ENCODE measurements at places on chromosomes 5 and 9.

DNA sequence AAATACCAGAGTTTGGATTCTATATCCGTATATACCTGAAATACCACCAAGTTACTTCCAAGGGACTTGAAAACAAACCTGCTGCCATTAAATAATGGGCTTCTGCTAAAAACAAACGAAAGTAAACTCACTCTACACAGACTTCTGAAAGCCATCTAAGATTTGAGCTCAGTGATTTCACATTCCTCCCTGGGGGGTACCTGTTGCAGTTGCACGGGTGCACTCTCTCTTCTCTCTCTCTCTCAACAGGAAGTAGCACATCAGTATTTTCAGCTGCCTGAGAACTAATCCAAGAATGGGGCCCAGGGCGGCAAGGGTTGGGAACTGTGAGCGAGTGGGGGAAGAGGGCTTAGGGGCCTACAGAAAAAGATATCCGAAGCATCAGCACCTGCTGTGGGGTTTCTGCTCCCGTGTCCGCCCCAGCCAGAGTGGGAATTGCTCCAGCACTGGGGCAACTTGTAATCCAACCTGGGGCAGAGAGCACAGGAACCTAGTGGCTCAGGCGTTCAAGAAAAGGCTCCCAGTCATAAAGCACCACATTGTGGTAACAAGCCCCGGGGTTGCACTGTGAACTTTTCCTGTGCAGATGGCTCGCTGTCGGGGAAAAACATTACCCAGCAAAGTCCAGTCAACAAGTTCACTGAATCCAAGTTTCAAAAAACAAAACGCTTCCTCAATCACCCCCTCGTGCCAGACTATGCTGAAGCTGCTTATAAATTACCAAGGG lies 99.8 kb downstream of the EFNA5 start:
- no peak for DNase-seq

DNA sequence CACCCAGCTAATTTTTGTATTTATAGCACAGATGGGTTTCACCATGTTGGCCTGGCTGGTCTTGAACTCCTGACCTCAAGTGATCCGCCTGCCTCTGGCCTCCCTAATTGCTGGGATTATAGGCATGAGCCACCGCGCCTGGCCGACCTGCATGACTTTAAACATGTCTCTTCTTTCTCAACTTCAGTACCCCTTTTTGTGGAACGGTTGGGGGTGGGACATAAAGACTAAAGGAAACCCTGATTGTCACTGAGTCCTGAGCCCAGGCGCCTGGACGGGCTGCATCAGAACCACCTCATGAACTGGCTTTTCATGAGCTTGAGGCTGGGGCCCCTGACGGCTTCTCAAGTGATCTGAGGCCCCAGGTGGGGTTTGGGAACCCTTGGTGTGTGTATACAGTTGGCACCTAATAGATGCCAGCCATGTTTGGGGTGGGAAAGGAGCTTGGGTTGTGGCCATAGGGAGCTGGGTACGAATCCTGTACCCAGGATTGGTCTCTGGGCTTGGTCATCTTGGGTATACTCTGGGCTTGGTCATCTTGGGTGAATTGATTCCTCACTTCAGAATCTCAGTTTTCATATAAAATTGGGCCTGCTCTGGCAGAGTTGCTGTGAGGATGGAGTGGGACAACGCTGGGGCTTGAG lies 2.2 kb downstream of the GRK6 start:
- no peak for DNase-seq

- DNase-seq, result no peak
These were observed 98.9 kb downstream of the CFAP95 start for GRCh38 chr9:69919461-69920061.

DNA sequence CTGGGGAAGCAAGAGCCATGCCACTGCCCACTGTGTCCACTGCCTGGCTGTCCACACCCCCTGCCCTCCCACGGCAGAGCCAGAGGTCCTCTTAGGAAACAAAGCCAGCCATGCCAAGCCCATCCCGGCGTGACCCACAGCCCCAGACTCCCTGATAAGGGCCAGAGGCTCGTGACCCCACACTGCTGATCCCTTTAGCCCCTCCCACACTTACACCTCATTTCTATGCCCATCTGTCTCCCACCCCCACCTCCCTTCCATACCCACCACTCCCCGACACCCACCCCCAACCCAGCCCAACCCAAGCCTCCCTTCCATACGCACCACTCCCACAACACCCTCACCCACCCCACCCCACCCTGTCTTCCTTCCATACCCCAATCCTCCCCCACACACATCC lies 17.3 kb downstream of the PTGES start:
- DNase-seq, result no peak

GRCh38 chr9:97773091-97773490 lies 76.0 kb upstream of the XPA start:
- no peak for DNase-seq

DNA sequence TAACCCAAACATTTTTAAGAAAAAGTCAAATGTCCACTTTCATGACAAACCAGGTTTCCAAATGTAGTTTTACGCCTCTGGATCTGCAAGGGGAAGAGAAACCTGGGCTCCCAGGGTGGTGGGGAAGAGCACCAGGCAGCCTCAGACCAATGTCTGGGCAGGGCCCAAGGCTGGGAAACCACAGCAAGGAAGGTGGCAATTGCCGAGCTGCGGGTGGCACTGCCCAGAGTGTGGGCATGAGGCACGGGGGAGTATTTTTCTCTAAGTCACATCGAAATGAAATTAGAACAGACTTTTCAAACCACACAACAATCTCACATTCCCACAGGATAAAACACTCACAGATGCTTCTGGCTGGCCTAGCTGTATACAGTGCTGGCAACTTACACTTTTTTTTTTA lies 32.6 kb upstream of the RASGEF1C start:
- no peak for DNase-seq

GRCh38 chr5:168710706-168711105 lies 131.5 kb upstream of the PANK3 start:
- DNase-seq, result no peak

DNA sequence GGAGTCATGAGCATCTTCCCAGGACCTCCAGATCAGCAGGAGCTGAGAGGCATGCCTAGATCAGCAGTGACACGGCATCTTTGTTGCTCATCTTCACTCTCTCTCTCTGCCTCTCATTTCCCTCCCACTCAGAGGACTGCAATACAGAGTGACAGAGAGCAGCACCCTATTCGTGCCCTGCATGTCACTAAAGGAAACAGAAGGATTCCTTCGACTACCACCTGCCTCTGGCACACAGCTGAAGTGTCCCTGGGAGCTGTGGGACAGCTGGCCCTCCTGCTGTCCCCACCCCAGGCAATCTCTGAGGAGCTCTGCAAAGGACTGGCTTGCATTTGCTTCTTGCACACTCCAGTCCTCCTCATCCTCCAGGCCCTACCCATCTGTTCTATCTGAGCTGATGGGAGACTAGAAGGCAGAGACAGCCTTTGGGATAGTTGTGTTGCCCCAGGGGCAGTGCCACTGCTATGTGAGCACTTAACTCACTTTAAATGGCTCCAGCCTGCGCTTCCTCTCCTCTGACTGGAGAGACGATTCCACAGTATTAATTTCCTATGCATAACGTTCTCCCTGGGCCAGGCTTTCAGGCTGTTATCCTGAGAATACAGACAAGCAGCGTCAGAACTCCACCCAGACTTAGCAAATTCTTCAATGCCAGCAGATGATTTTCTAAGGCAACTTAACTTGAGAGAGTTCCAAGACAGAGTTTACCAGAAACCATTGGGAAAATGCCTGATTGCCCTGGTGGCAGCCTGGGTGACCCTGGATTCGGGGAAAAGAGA lies 167.6 kb upstream of the MAP1B start:
- no peak for DNase-seq

GRCh38 chr5:150122536-150123481 lies 32.8 kb downstream of the PDGFRB start:
- DNase-seq, result no peak

DNA sequence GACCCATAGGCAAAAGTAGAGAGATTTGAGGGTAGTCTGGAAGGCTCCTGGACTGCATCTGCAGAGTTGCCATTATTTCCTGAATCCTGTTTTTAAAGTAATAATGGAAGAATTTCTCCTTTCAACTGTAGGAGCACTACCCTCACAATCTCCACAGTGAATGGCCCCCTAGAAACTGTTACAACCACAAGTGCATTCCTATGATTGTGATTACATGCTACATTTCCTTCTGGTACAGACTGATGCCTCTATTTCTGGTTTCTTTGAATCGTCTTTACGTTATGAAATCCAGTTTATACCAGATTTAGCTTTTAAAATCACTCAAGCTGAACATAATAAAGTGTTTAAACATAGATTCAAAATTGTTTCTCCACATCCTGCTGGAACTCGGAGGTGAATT lies 49.4 kb downstream of the FRMPD1 start:
- no peak for DNase-seq

DNA sequence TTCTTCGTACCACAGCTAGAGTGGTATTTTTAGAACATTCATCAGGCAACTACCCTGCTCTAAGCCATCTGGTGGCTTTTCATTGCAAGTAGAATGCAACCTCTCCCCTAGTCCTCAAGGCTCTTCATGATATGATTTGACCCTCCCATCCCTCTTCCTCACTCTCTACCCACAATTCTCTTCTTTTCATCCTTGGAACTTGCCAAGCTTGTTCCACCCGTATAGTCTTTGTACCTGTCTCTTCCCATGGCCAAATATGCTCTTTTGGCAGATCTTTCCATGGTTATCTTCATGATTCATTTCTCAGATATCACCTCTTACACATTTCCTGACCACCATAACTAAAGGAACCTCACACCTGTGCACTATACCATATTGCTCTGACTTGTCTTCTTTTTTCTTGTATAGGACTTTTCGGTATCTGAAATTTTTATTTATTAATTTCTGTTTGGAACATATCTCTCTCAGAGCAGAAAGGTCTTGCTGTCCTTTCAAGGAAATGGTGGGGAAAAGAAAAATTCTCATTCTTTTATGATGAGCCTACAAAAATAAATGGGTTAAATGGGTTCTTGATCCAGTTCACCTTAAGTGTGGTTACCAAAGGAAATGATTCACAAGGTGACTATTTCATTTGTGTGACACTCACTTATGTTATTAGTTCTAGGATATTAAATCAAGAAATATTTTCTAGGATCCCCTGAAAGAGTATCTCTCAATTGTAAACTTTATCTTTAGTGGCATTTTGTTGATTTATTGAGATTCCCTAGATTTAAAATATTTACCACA lies 3.7 kb upstream of the CD274 start:
- DNase-seq, result no peak

- no peak for DNase-seq
These were observed 25.8 kb downstream of the NSUN2 start for GRCh38 chr5:6606884-6607558.
